ENCODE measurements at places on chromosomes 3 and 15.
A peak's percentile ranks its signal among the peaks of the same experiment; 100 is the strongest.

- DNase-seq, result peak; percentile 45
These were observed 78.3 kb downstream of the LRRK1 start for GRCh38 chr15:100997442-100997841.

DNA sequence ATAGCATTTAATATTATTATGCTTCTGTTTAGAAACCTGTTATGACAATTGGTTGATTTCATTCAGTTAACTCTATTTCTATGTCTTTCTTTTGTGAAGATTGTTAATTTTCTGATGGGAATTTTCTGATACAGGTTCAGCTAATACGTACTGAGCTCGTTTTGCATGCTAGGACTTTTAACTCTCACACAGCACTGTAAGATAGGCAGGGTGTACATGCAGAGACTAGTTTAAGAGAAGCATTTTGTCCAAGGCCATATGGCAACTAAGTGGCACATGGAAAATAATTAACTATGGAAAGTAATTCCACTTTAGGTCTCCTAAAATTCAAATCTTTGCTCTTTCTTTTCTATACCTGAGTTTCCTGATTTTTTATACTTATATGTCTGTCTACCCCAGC is 81.9 kb downstream of the IL1RAP start:
- DNase-seq, result no peak

- DNase-seq, result peak; percentile 17
These were observed 280.6 kb upstream of the ZNF717 start for GRCh38 chr3:76065964-76066363.

- no peak for DNase-seq
These were observed 37.1 kb downstream of the SEC22C start for GRCh38 chr3:42544492-42545283.

- peak; percentile 77 for DNase-seq
These were observed 68.5 kb downstream of the TMCO5A start for GRCh38 chr15:38002883-38003477.

- no peak for DNase-seq
These were observed 89.0 kb downstream of the C3orf85 start for GRCh38 chr3:109225516-109225915.

- peak; percentile 16 for DNase-seq
These were observed 121.4 kb downstream of the OCA2 start for GRCh38 chr15:27977696-27978095.

DNA sequence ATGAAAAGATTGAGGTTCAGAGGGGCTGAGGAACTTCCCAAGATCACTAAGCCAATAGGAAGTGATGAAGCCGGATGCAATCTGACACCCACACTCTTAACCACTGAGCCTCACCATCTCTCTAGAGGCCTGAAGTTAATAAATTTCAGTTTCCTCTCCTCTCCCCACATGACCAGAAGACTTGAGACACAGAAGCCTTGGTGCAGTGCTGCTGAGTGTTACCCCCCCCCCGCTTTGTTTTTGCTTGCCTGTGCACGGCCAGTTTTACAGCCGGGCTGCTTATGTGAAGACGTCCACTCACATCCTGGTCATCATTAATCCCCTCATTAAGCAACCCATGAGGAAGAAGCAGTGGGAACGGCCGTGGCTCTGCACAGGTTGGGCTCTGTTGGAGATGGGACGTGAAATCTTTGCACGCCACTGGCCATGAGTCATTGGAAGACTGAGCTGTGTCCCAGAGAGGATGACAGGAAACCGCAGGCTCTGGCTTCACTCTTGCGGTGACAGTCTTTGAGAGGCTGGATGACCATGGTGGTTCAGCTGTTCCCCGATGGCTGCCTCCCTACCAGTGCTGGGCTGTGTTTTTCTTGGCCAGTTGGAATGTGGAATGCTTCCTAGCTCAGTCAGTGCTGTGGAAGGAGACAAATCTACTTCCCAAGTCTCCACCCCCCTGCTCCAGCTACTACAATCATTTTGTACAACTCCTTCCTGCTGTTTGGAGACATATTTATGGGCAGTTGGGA is 232.6 kb upstream of the LRTM1 start:
- peak; percentile 100 for DNase-seq

GRCh38 chr3:112460519-112461195 is 38.6 kb downstream of the BTLA start:
- DNase-seq, result no peak

- DNase-seq, result no peak
These were observed 255.8 kb downstream of the SLCO3A1 start for GRCh38 chr15:92109191-92109873.

GRCh38 chr15:50059203-50059772 is 59.7 kb downstream of the ATP8B4 start:
- DNase-seq, result no peak

GRCh38 chr3:176663837-176664831 is 533.1 kb downstream of the TBL1XR1 start:
- DNase-seq, result peak; percentile 81

- no peak for DNase-seq
These were observed 677.4 kb downstream of the ZNF385D start for GRCh38 chr3:21073561-21073960.

GRCh38 chr3:184345317-184346144 is 8.1 kb downstream of the FAM131A start:
- peak; percentile 58 for DNase-seq

- DNase-seq, result peak; percentile 25
These were observed 3.4 kb downstream of the RNU6-1 start for GRCh38 chr15:67836477-67836876.

GRCh38 chr3:64484289-64484992 is 203.4 kb downstream of the ADAMTS9 start:
- DNase-seq, result peak; percentile 76

- DNase-seq, result peak; percentile 9
These were observed 185.9 kb upstream of the ANKRD28 start for GRCh38 chr3:15983693-15984092.

- DNase-seq, result no peak
These were observed 1.5 kb downstream of the RPL35A start for GRCh38 chr3:197951392-197951990.

GRCh38 chr15:88974392-88974791 is 61.2 kb upstream of the MFGE8 start:
- peak; percentile 34 for DNase-seq

GRCh38 chr3:5272387-5272786 is 84.9 kb downstream of the EDEM1 start:
- no peak for DNase-seq

DNA sequence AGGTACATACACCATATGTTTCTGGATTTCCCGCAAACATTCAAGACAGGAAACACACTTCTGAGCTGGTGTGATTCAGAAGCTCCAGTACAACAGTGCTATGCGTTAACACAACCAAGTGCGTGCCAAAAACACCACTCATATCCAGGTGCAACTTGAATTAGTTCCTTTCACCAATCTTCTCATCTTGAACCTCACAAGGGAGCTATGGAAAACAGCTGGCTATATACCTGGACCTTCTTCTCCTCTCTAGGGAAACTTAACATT is 31.3 kb downstream of the SUSD5 start:
- peak; percentile 14 for DNase-seq

GRCh38 chr15:38149315-38149714 is 103.3 kb upstream of the SPRED1 start:
- DNase-seq, result no peak

GRCh38 chr3:158379517-158379916 is 191.5 kb upstream of the MLF1 start:
- no peak for DNase-seq

DNA sequence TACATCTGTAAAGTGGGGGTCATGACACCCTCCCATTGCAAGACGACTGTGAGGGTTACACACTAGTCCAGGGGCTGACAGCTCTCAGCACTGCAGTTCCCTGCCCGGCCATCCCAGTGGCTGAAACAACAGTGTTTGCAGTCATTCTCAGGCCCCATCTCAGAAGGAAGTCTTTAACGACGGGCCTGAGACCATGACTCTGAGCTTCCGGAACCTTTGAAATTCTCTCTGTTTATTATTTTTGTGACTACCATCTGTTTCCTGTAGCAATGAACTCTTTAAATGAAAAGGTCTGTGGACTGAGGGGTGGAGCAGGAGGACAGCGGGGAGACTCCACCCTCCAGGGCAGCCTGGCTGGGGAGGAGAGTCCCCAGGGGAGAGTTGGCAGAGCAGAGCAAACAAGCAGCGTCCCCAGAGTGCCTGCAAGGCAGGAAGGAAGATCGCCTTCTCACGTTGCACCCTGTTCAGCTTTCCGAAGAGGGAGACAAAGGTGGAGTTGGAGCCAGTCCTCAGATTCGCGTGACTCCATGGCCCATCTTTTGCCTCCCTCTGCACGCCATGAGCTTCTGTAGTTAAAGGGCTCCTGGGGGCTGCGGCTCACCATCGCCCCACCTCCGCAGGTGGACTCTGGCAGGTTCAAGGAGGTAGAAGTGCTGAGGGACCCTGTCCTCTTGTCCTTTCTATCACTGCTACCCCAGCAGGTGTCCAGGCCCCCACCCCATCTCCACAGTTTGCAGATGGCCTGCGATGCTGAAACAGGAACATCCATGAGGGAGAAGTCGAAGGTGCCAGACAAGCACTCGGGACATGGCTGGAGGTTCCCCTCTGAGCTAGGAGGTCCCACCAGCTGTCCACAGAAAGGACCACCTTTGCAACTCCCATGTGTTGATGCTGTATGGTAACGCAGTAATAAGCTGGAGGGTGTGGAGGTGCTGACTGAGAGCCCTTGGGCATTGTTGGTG is 525.8 kb upstream of the PROK2 start:
- DNase-seq, result peak; percentile 60

GRCh38 chr3:17752876-17753631 is 10.6 kb upstream of the TBC1D5 start:
- DNase-seq, result no peak

DNA sequence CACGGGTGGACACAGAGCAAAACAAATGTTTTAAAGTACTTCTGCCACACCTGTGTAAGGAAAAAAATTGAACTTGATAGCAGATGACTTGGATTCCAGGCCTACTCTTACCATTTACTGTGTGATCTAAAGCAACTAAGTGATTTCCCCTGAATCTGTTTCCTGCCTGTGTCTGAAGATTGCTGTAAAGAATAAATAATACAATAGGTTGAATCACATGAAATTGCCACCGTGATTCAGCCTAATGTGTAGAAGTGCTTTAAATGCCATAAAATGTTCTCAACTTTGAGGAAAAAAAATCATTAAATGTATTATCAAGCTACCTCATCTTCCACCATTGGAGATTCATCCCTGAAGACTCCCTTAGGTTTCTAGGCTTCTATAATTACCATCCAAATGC is 27.6 kb upstream of the NUDT16 start:
- no peak for DNase-seq

DNA sequence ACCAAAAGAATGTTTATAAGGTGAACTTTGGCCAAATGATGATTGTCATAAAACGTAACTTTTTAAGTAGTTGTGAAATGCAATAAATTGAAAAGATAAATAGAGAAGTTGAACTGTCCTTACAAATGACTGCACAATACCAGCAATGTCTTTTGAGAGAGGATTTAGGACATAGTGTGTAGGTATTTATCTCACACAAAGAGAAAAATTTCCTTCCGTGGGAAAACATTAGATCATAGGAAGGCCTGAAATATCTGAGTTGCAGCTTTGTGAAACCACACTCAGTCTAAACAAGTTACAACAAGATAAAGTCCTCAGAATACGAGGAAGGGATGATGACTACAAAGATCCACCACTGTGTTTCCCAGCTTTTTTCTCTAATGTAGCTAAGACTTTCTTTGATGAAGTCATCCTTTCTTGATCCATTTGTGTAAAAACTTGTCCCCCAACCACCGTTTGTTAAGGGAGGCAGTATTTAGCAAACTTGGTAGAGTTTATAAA is 16.0 kb downstream of the ROBO2 start:
- no peak for DNase-seq

- DNase-seq, result no peak
These were observed 321.6 kb upstream of the DNAJC19 start for GRCh38 chr3:181311186-181311585.

DNA sequence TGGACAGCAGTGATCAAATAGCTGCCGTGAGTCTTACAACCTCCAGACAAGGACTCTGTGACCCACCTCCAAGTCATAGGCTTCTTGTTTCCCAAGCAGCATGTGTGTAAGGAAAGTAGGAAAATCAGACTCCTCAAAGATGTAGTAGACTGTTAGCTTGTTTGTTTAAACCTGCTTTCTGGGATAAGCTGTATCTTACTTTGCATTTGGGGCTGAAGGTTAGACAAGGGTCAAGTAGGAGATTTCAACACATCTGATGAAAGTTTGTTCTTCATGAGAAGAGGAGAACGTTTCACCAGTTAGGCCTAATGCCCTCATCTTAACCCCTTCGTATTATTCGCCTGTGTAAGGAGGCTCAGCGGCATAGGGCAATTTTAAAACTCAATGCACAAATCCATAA is 756.4 kb upstream of the NR2F2 start:
- no peak for DNase-seq

GRCh38 chr15:53625260-53625659 is 134.2 kb downstream of the WDR72 start:
- no peak for DNase-seq

GRCh38 chr3:23587513-23587912 is 218.2 kb upstream of the UBE2E1 start:
- no peak for DNase-seq

- DNase-seq, result no peak
These were observed 46.2 kb downstream of the NOX5 start for GRCh38 chr15:69060744-69061143.

DNA sequence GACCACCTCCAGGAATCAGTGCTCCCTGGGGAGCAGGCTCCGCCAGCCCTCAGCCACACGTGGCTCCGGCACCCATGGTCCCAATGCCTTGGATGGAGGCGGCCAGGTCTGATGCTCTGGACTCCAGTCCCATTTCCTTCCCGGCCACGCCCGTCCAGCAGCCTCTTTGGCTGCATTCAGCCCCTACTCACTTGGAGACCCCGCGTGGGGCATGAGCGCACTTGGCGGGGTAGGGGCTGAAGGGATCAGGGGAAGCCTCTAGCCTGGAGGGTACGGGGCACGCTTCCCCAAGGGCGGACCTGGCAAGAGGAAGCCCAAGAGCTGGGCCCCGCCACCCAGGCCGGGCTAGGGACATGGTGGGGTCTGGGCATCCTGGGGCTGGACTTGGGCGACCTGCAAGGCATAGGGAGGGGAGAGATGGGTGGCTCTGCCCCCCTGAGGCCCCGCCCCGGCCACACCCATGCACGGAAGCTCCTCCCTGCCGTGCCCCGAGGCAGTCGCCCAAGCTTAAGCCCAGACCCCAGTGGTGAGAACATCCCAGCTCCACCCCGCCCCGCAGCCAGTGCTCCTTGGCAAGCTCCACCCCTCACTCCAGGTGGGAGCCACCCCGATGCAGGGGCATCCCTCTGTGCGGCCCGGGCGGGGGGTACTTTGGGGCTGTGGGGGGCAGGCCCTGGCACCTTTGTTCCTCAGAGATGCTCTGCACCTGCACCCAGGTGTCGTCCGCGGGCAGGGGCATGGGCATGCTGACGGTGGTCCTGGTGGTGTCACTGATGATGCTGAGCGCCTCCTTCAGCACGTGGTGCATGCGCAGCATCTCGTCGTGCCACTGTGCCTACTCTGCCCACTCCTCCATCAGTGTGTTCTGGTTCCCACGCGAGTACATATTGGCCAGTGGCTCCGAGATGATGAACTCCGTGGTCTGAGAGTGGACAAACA is 163.5 kb downstream of the GOLGA6L4 start:
- DNase-seq, result no peak

GRCh38 chr3:32120471-32120870 is 14.1 kb downstream of the GPD1L start:
- no peak for DNase-seq
